Kasumi-1 (cell line): ENCODE measurements at places on chromosomes 7 and 10.

DNA sequence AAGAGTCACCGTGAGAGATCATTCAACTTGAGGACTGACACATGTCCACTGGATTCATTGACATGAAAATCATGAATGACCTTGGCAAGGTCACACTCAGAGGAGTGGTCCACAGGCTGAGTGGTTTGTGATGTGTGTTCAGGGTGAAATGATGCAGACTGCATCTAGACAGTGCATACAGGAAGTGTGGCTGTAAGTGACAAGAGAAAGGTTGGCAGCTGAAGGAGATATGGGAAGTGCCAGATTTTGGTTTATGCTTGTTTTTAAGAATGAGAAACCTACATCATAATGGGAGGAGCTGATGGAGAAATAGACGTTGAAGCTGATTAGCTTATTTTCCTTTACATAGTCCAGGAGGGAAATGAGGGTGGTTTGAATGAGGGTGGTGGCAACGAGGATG is 64.8 kb upstream of the VIPR2 start:
- no peak for DNase-seq

- peak; percentile 38 for DNase-seq
Measured at GRCh38 chr10:5447056-5447455, 34.7 kb downstream of the NET1 start.

GRCh38 chr7:151060416-151061212 is 1.2 kb downstream of the SLC4A2 start:
- peak; percentile 15 for DNase-seq

DNA sequence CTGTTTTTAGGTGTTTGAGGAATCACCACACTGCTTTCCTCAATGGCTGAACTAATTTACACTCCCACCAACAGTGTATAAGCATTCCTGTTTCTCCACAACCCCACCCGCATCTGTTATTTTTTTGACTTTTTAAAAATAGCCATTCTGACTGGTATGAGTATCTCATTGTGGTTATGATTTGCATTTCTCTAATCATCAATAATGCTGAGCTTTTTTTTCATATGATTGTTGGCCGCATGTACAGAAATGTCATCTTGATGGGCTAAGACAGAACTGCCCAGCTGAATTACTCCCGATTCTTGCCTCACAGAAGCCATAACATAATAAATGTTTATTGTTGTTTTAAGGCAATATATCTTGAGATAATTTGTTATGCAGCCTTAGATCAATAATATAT is 93.1 kb upstream of the DKK1 start:
- DNase-seq = no peak

DNA sequence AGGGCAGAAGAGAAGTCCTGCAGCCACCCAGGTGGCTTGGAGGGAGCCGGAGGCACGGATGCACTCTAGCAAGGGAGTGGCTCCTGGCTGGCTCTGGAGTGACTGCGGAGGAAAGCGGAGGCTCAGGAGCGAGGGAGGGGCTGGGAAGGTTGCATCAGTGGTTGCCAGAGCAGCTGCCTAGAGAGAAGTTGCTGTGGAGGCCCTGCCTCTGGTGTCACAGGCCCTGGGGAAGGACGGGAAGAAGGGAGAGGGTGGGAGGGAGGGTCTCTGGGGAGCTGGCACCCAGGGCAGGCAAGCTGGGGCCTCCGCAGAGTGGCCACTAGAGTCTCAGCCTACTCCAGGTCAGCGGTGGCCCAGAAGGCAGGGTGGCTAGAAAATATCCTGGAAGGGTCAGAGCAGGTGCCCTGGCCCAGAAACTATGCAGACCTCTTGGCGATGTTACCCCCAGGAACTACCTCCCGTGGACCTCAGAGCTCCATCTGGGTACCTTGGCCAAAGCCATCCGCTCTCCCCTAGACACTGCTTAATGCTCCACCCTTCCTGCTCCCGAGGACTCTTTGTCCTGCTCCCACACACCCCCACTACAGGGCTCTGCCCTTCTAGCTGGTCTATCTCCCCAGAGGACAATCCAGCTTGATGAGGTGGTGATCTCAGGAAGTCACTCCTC is 164.3 kb downstream of the NRF1 start:
- DNase-seq = no peak

- DNase-seq = no peak
Measured at GRCh38 chr10:88270871-88271713, 312.0 kb downstream of the RNLS start.
